ENCODE measurements at places on chromosomes 6 and 20. TPM values are rescaled to one million over a fixed set of nuclear protein-coding genes. Genes with fewer than 3 reads are reported as not detected.

ADAM33 gene
- not detected for total RNA-seq

HCRTR2 gene
- total RNA-seq: not detected

ID4 gene
- not detected for total RNA-seq

GRCh38 chr20:34560614-34561013, 2.1 kb downstream of the MAP1LC3A start:
- H3K27ac ChIP-seq: no peak overlapping the region
- peak overlapping the region; percentile 57 for H3K4me3 ChIP-seq
- peaks cover 10% of the 10 kb centered on the region for H3K4me1 ChIP-seq
- DNase-seq: no peak

DNA sequence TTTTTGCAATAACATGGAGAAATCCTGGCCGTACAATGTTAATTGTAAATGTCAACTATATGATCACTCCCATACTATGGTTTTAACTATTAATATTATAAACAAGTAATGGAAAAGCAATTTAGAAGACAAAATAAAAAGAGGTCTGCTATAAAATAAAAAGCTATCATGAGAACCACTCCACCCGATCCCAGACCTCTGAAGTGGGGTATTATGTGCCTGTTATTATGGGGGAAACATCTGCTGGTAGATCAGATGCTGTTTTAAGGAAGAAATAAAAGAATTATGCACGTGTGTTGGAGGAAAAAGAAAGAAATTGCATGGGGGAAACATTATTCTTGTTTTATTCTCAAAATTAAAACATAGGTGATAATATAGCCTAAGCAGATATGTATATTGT, 615.7 kb upstream of the ARID1B start:
- no peaks in the 10 kb centered on the region for H3K27me3 ChIP-seq
- H3K4me3 ChIP-seq: no peak overlapping the region
- no peak overlapping the region for H3K27ac ChIP-seq
- H3K36me3 ChIP-seq: no peaks in the 10 kb centered on the region

- no peaks in the 10 kb centered on the region for H3K4me1 ChIP-seq
- no peak overlapping the region for H3K27ac ChIP-seq
- H3K36me3 ChIP-seq: peaks cover 4% of the 10 kb centered on the region
- H3K27me3 ChIP-seq: peaks cover 5% of the 10 kb centered on the region
- H3K4me3 ChIP-seq: no peak overlapping the region
These were observed 39.2 kb upstream of the TPD52L1 start for GRCh38 chr6:125114248-125114858.

DBNDD2 gene
- total RNA-seq: 25.2 TPM

MROH8 gene
- 1.3 TPM for total RNA-seq

DNA sequence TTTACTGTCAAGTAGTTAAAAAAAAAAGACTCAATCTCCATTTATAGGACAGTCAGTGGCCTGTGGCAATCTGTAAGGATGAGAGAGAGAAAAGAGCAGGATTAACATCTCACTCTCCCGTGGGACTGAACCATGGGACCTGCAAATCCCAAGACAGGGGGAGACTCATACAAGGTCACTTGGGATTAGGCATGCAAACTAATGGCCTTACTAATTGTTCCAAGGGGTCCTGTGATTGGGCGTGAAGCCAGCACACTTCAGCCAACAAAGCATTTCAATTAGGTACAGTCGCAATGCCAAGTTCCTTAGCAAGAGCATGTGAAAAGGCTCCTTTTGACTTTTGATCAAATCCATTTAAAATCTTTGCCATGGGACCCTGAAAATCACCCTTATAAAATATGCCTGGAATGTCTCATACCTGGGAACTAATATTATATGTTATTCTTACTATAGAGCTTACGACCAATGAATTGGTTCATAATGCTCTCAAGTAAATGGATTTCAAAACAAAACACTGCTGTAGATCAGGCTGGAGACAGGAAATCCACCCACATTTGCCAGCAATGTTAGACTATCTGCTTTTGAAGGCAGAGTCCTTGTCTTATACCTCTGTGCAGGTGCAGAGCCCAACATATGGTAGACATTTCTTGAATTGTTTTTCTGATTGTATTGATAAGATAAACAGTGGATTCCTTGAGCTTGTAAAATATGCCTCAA, 412.5 kb downstream of the GJA1 start:
- H3K4me3 ChIP-seq: no peak overlapping the region
- H3K36me3 ChIP-seq: no peaks in the 10 kb centered on the region
- H3K27me3 ChIP-seq: no peaks in the 10 kb centered on the region
- no peak overlapping the region for H3K27ac ChIP-seq
- H3K4me1 ChIP-seq: no peaks in the 10 kb centered on the region

MOCS1 gene
- total RNA-seq: 0.69 TPM

DNA sequence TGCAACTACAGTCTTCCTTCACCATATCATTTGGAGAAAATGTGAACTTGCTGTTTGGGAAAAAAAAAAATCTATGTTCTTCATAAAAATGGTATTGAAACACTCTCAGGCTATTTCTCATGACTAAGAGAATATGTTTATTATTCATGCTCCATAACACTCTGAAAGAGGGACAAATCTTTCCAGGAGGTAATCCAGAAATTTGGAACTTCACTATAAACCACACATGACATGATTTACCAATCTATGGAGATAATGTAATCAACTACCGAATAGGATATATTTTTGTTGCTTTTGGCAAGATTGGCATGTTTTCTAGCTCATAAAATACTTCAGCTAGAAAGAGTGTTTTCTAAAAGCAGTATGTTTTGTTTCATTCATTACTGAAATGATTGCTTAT, 56.3 kb downstream of the THEMIS start:
- H3K4me1 ChIP-seq: peaks cover 24% of the 10 kb centered on the region
- H3K4me3 ChIP-seq: no peak overlapping the region
- no peak for DNase-seq
- no peak overlapping the region for H3K27ac ChIP-seq
- H3K36me3 ChIP-seq: peaks cover 67% of the 10 kb centered on the region

DNA sequence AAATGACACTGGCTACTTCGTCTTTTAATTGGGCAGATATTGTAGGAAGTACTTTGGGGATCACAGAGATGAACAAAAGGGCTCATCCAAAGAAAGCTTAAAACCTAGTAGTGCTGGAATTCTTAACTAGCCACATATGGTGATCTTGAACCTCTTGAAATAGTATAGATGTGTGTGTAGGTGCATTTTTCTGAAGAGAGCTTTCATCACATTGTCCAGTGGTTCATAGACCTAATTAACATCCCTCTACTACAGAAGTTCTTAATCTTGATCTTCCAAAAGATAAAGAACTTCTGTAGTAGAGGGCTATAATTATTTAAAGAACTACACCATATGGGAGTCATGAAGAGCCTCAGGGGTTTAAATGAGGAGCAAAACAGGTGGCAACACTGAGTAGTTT, 2.3 kb upstream of the PRIM2 start:
- H3K4me3 ChIP-seq: no peak overlapping the region
- H3K36me3 ChIP-seq: peaks cover 18% of the 10 kb centered on the region
- H3K4me1 ChIP-seq: peaks cover 18% of the 10 kb centered on the region
- H3K27me3 ChIP-seq: peaks cover 4% of the 10 kb centered on the region
- DNase-seq: no peak

- H3K27me3 ChIP-seq: peaks cover 2% of the 10 kb centered on the region
- peak overlapping the region; percentile 78 for H3K4me3 ChIP-seq
- no peaks in the 10 kb centered on the region for H3K36me3 ChIP-seq
- H3K27ac ChIP-seq: peak overlapping the region; percentile 96
These were observed 148.1 kb downstream of the CEBPB start for GRCh38 chr20:50338479-50339391.

DNA sequence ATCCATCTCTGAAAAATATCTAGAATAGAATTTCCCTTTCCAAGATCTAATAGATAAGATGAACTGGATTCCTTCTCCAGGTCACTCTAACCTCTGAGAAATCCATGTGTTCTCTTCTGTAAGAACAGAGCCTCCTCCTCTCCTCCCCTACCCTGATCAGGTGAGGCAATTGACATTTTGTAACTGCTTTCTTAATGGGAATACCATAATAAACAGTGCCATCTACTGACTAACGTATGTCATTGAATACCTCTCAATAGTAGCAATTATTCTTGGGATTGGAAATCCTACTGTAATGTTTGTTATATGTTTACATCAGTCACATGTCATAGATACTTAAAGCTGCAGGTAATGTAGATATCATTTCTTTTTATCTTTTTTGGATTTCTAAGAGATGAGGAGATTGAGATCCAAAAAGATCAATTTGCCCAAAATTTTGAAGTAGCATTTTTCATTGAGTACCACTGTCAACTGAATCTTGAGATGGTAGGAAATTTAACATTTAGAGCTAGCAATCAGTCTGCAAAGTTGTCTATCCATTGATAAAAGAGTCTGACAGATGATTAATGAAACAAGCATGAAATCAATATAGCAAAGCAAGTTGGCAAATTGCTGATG, 365.8 kb upstream of the HSF2 start:
- no peak for DNase-seq
- H3K36me3 ChIP-seq: no peaks in the 10 kb centered on the region
- no peak overlapping the region for H3K27ac ChIP-seq
- H3K4me1 ChIP-seq: peaks cover 3% of the 10 kb centered on the region

LAMA2 gene
- total RNA-seq: 0.64 TPM

Data from activated CD4-positive, alpha-beta T cell treated with anti-CD3 and anti-CD28 coated beads, Interleukin-2, amount 10 ng/mL, durations not matched to agents 24 days and 14 days (primary cell).